ENCODE measurements at places on chromosomes 2 and 18.
A peak's percentile ranks its signal among the peaks of the same experiment; 100 is the strongest.

GRCh38 chr2:84055816-84056215 is 403.3 kb downstream of the SUCLG1 start:
- no peak for DNase-seq

DNA sequence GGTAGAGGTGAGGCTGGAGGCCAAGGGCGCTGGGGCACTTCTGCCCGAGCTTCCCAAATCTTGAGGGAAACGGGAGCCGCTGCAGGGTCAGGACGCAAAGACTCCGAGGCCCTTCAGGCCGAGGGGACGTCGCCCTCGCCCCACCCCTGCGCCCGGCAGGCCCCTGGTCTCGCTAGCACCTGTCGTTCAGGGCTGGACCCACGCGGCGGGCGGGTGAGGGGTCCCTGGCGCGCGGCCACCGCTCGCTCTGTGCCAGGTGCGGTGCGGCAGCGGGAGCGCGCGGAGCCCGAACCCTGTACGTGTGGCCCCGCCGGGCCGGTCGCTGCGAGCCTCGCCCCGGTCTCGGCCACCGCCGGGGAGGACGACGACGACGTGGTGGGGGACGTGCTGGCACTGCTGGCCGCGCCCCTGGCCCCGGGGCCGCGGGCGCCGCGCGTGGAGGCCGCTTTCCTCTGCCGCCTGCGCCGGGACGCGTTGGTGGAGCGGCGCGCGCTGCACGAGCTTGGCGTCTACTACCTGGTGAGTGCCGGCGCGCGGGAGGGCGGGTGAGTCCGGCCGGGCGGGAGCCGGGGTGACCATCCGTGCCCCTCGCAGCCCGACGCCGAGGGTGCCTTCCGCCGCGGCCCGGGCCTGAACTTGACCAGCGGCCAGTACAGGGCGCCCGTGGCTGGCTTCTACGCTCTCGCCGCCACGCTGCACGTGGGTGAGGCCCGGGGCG is 4.9 kb downstream of the ERFE start:
- no peak for DNase-seq

DNA sequence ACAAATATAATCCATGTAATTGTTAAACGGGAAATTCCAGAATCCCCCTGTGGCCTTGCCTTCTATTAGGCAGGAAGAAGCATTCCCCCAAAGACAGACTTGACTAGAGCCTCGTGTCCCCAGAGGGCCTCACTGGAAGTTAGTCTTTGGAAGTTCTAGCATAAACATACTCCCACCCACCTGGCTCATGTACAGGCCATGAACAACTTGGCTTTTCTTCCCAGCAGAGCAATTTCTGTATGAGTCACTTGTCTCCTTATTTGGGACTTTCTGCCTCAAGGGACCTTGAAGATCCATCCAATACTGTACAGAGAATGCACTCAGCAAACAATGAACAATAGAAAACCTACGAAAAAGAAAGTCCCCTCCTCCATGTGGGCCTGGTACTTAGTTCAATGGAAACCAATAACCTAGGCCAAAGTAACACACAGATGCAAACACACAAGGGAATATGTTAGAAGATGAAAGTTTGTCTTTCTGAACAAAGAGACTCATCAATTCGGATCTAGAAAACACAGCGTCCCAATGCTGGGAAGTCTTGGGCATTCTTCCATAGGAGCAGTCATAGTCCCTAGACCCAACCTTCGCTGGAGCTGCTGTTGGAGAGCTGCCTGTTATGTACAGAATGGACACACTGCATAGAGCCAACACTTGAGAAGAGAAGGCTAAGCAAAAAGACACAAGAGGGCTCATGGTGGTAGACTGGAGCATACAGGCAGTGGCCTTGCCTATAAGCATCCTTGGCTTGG is 303.5 kb downstream of the HRH4 start:
- no peak for DNase-seq

- DNase-seq = no peak
Measured at GRCh38 chr2:190974629-190975361, 39.2 kb downstream of the STAT1 start.

DNA sequence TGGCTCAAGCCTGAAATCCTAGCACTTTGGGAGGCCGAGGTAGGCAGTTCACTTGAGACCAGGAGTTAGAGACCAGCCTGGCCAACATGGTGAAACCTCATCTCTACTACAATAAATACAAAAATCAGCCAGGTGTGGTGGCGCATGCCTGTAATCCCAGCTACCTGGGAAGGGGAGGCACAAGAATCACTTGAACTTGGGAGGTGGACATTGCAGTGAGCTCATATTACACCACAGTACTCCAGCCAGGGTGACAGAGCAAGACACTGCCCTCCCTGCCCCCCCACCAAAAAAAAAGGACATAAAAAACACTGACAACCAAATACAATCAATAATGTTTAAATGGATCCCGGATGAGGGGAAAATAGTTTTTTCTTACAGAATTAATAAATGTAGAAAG is 7.8 kb downstream of the TIA1 start:
- DNase-seq = no peak

GRCh38 chr2:132825601-132826000 is 155.6 kb upstream of the LYPD1 start:
- no peak for DNase-seq

GRCh38 chr2:172753610-172754009 is 18.0 kb downstream of the RAPGEF4 start:
- no peak for DNase-seq

DNA sequence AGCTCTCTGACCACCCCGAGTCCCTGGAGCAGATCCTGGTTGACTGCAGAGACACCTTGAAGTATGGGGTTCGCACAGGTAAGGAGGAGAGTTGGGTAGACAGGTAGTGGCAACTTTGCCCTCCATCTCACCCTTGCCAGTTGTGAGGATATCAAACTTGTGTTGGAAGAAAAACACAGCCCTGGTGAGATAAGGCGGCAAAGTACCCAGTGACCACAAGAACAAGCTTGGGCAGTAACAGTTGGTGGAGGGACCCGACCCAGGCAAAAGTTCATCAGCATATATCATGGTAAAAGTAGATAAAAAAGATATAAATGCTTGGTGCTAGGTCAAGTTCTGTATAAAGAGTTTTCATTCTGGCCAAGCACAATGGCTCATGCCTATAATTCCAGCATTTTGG is 14.4 kb downstream of the GAD1 start:
- no peak for DNase-seq

GRCh38 chr18:58464104-58464625 is 164.7 kb downstream of the ALPK2 start:
- DNase-seq = no peak

DNA sequence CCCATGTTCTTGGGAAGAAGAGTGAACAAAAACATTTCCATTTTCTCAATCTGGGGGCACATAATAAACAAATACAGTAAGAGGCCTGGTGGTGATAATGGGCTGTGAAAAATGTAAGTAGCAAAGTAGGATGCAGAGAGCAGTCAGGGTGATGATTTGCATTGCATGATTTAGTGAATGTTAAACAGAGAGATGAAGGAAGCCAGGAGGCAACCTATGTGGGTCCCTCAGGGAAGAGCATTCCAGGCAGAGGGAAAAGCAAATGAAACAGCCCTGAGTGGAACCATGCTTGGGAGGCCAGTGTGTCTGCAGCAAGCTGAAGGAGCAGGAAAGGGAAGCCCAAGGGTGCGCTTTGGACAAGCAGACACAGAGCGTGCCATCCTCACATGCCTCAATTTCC is 5.4 kb downstream of the VIT start:
- no peak for DNase-seq

GRCh38 chr18:37452682-37453385 is 112.8 kb downstream of the CELF4 start:
- no peak for DNase-seq

- DNase-seq = no peak
Measured at GRCh38 chr2:101107241-101107640, 43.9 kb downstream of the TBC1D8 start.

GRCh38 chr18:813172-814071 is 1.4 kb upstream of the YES1 start:
- no peak for DNase-seq

DNA sequence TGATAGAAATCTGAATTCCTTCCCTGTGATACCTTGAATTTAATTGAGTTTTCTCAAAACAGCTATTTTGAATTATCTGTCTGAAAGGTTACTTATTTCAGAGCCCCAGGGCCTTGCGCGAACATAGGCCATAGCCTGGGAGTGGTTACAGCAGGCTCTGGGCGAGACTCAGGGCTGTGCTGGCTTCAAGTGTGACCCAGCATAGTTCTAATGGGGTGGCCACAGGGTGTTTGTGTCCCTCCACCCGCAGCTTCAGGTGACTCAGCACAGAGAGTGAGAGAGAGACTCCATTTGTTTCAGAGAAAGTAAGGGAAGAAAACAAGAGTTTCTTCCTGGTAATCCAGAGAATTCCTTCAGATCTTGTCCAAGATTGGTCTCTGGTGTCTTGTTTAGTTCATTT is 137.9 kb upstream of the POU3F3 start:
- no peak for DNase-seq

GRCh38 chr2:66186537-66186936 is 248.4 kb upstream of the MEIS1 start:
- no peak for DNase-seq

GRCh38 chr2:9842487-9843228 is 616 bp upstream of the TAF1B start:
- no peak for DNase-seq

GRCh38 chr2:197159661-197160211 is 150.8 kb downstream of the ANKRD44 start:
- DNase-seq = peak; percentile 87

Measured in RKO (cell line).